Natural killer cell (primary cell): ENCODE measurements at places on chromosomes 4 and X. TPM values are rescaled to one million over a fixed set of nuclear protein-coding genes. Genes with fewer than 3 reads are reported as not detected.

GRCh38 chr4:5993876-5994811, 24.1 kb downstream of the C4orf50 start:
- no peak for DNase-seq
- no peaks in the 10 kb centered on the region for H3K27me3 ChIP-seq
- no peaks in the 10 kb centered on the region for H3K36me3 ChIP-seq
- H3K4me1 ChIP-seq, result no peaks in the 10 kb centered on the region

DNA sequence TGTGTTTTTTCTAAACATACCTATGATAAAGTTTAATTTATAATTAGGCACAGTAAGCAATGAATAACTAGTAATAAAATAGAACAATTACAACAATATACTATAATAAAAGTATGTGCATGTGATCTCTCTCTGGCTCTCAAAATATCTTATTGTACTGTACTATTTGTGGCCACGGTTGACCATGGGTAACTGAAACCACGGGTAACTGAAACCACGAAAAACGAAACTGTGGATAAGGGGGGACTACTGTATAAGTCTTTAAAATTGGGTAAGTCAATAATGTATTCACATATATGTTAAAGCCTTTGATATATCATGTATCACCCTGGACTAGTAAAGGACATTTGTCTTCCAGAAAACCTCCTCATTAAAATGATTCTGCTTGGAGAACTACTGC, 20.0 kb downstream of the TMEM154 start:
- no peak overlapping the region for H3K27ac ChIP-seq
- H3K36me3 ChIP-seq, result no peaks in the 10 kb centered on the region
- no peaks in the 10 kb centered on the region for H3K27me3 ChIP-seq
- no peak for DNase-seq

DNA sequence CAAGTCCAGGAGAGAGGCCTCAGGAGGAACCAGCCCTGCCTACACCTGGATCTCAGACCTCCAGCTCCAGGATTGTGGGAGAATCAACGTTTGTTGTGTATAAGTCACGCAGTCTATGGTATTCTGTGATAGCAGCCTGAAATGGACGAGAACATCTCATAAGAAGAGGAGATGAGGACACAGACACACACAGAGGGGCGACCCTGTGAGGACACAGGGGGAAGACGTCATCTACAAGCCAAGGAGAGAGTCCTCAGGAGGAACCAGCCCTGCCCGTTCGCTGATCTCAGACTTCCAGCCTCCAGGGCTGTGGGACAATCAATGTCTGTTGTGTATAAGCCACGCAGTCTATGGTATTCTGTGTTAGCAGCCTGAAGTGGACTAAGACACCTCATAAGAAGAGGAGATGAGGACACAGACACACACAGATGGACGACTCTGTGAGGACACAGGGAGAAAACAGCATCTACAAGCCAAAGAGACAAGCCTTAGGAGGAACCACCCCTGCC, 20.3 kb downstream of the P2RY8 start:
- no peak overlapping the region for H3K27ac ChIP-seq
- H3K4me1 ChIP-seq, result peaks cover 25% of the 10 kb centered on the region
- H3K27me3 ChIP-seq, result no peaks in the 10 kb centered on the region
- peaks cover 15% of the 10 kb centered on the region for H3K36me3 ChIP-seq

GRCh38 chr4:86522349-86522748, 71.8 kb upstream of the PTPN13 start:
- no peaks in the 10 kb centered on the region for H3K36me3 ChIP-seq
- DNase-seq, result no peak
- no peak overlapping the region for H3K27ac ChIP-seq
- H3K4me3 ChIP-seq, result no peak overlapping the region

GRCh38 chr4:186851291-186852072, 127.8 kb upstream of the FAT1 start:
- H3K36me3 ChIP-seq, result no peaks in the 10 kb centered on the region
- H3K27me3 ChIP-seq, result no peaks in the 10 kb centered on the region
- DNase-seq, result no peak
- no peak overlapping the region for H3K4me3 ChIP-seq
- H3K27ac ChIP-seq, result no peak overlapping the region
- no peaks in the 10 kb centered on the region for H3K4me1 ChIP-seq

- H3K36me3 ChIP-seq, result no peaks in the 10 kb centered on the region
- no peak overlapping the region for H3K4me3 ChIP-seq
- DNase-seq, result no peak
- H3K27me3 ChIP-seq, result no peaks in the 10 kb centered on the region
- no peaks in the 10 kb centered on the region for H3K4me1 ChIP-seq
These were observed 9.2 kb downstream of the MAMLD1 start for GRCh38 chrX:150372280-150372679.

- no peaks in the 10 kb centered on the region for H3K27me3 ChIP-seq
- DNase-seq, result peak; percentile 54
- no peak overlapping the region for H3K4me3 ChIP-seq
- no peak overlapping the region for H3K27ac ChIP-seq
- peaks cover 5% of the 10 kb centered on the region for H3K4me1 ChIP-seq
- H3K36me3 ChIP-seq, result no peaks in the 10 kb centered on the region
These were observed 6.8 kb upstream of the TCEANC start for GRCh38 chrX:13646154-13646549.

- no peak overlapping the region for H3K27ac ChIP-seq
- no peak overlapping the region for H3K4me3 ChIP-seq
- no peak for DNase-seq
- H3K4me1 ChIP-seq, result no peaks in the 10 kb centered on the region
- H3K36me3 ChIP-seq, result no peaks in the 10 kb centered on the region
- no peaks in the 10 kb centered on the region for H3K27me3 ChIP-seq
These were observed 32.4 kb downstream of the PALLD start for GRCh38 chr4:168529257-168529656.

DNA sequence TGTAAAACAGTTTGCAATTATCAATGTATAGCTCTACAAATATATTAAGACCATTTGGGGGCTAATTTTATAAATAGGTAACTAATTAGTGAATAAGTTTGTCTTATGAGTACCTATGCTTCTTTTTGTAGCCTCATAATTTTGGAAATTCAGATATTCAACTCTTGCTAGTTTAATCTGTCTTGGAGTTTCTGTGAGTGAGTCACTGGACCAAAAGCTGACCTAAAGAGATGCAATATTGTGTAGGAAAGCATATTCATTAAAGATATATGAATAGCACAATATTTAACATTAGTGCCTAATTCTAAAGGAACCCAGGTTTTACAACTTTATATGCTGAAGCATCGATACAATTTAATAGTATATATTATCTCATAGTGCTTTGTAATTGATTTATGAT, 161.3 kb upstream of the PCDH18 start:
- H3K4me3 ChIP-seq, result no peak overlapping the region
- no peaks in the 10 kb centered on the region for H3K27me3 ChIP-seq
- H3K27ac ChIP-seq, result no peak overlapping the region
- no peak for DNase-seq
- H3K4me1 ChIP-seq, result no peaks in the 10 kb centered on the region
- H3K36me3 ChIP-seq, result no peaks in the 10 kb centered on the region

GRCh38 chr4:156710365-156711192, 261.0 kb downstream of the PDGFC start:
- H3K4me3 ChIP-seq, result no peak overlapping the region
- H3K27ac ChIP-seq, result no peak overlapping the region
- H3K27me3 ChIP-seq, result no peaks in the 10 kb centered on the region
- no peak for DNase-seq
- no peaks in the 10 kb centered on the region for H3K36me3 ChIP-seq

DNA sequence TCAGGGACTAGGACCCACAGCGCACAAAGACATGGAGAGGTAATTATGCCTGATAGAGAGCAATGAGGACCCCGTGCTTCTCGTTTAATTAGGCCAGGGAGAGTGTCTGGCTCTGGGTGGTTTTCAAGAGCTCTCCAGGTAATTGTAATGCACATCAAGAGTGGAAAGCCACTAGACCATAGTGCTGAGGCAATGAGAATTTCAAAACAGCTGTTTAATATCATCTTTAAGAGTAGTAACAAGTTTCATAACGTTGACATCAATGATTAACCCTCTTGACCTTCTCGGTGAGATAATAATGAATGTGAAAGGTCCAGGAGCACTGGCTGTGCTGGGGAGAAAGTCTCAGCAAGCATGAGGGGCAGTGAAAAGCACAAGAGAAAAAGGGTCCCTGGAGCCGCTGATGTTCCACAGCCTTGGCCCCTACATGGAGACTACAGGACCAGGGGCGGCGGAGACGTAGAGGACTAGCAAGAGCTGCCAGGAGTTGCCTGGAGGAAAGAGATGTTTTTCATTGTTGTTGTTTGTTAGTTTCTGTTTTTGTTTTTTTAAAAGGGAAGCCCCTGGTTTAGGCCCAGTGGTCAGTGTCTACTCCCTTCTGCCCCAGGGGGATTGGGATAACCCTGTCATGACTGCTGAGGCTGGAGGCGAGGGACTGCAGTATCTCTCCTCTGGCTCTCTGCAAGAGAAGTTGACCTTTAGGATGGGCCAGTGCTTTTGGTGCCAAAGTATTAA, 14.8 kb upstream of the CXCR3 start:
- peaks cover 14% of the 10 kb centered on the region for H3K4me1 ChIP-seq
- no peaks in the 10 kb centered on the region for H3K27me3 ChIP-seq
- H3K36me3 ChIP-seq, result no peaks in the 10 kb centered on the region
- DNase-seq, result no peak
- H3K4me3 ChIP-seq, result no peak overlapping the region
- H3K27ac ChIP-seq, result no peak overlapping the region

DNA sequence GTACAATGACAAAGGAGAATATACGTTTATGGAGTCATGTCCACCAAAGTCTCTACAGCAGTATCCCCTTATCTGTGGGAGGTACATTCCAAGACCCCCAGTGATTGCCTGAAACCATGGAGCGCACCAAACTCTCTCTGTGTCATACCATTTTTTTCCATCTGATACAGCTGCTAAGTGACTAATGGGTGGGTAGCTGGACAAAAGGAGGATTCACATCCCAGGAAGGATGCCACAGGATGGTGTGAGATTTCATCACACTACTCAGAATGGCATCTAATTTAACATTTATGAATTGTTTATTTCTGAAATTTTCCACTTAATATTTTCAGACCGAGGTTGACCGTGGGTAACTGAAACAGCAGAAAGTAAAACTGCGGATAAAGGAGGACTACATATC, 49.8 kb upstream of the AGA start:
- no peaks in the 10 kb centered on the region for H3K4me1 ChIP-seq
- H3K27ac ChIP-seq, result no peak overlapping the region
- H3K27me3 ChIP-seq, result no peaks in the 10 kb centered on the region
- no peaks in the 10 kb centered on the region for H3K36me3 ChIP-seq
- H3K4me3 ChIP-seq, result no peak overlapping the region

GRCh38 chr4:17115583-17115982, 217.1 kb upstream of the LDB2 start:
- no peak for DNase-seq
- H3K27me3 ChIP-seq, result no peaks in the 10 kb centered on the region
- H3K27ac ChIP-seq, result no peak overlapping the region
- no peaks in the 10 kb centered on the region for H3K36me3 ChIP-seq

GRCh38 chr4:151674804-151675391, 85.9 kb downstream of the GATB start:
- H3K27me3 ChIP-seq, result no peaks in the 10 kb centered on the region
- no peak overlapping the region for H3K4me3 ChIP-seq
- no peak overlapping the region for H3K27ac ChIP-seq
- H3K4me1 ChIP-seq, result no peaks in the 10 kb centered on the region

- H3K36me3 ChIP-seq, result no peaks in the 10 kb centered on the region
- H3K4me3 ChIP-seq, result no peak overlapping the region
- peaks cover 36% of the 10 kb centered on the region for H3K4me1 ChIP-seq
- H3K27me3 ChIP-seq, result no peaks in the 10 kb centered on the region
- DNase-seq, result no peak
These were observed 92.1 kb downstream of the SH3KBP1 start for GRCh38 chrX:19795307-19795706.

GRCh38 chrX:16100673-16101072, 22.7 kb upstream of the GRPR start:
- no peak for DNase-seq
- H3K27me3 ChIP-seq, result no peaks in the 10 kb centered on the region
- no peaks in the 10 kb centered on the region for H3K4me1 ChIP-seq
- no peak overlapping the region for H3K4me3 ChIP-seq
- H3K27ac ChIP-seq, result no peak overlapping the region

DNA sequence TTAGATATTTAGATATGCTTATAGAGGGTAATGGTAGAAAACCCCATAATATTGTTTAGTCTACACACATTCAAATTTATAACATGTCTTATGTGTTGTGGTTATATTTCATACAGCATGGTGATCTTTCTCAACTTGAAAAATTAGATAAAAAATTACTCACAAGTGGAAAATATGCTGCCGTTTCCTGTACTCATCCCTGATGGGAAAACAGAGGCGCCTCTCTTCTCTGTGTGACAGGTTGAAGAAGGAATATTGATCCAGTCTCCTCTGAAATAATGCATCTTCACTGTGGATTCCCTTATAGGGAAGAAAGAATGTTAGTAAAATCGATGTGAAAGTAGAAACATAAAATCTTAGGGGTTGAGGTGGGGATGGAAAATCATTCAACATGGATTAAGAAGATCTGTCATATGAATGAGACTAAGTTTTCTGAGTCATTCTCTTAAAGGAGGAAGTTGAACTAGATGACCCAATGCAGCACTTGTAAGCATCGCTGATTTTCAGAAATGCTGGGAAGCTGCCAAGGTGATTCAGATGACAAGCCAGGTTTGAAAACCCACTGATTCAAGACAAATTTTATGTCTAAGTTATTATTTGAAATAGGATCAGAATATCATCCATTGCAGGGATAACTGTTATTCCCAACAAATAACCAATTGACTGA, 70.7 kb downstream of the ANKRD50 start:
- H3K27me3 ChIP-seq, result no peaks in the 10 kb centered on the region
- no peak overlapping the region for H3K27ac ChIP-seq
- H3K36me3 ChIP-seq, result no peaks in the 10 kb centered on the region
- no peak for DNase-seq
- H3K4me3 ChIP-seq, result no peak overlapping the region

GRCh38 chr4:121200795-121201472, 36.8 kb upstream of the TNIP3 start:
- no peaks in the 10 kb centered on the region for H3K36me3 ChIP-seq
- H3K27ac ChIP-seq, result peak overlapping the region; percentile 17
- DNase-seq, result peak; percentile 26
- H3K4me1 ChIP-seq, result peaks cover 9% of the 10 kb centered on the region

GRCh38 chrX:101395789-101396188, 5.0 kb downstream of the RPL36A start:
- no peak for DNase-seq
- no peak overlapping the region for H3K27ac ChIP-seq
- H3K4me1 ChIP-seq, result peaks cover 8% of the 10 kb centered on the region
- H3K4me3 ChIP-seq, result no peak overlapping the region
- H3K36me3 ChIP-seq, result peaks cover 10% of the 10 kb centered on the region
- no peaks in the 10 kb centered on the region for H3K27me3 ChIP-seq

The NCAPG gene
- 1.8 TPM for total RNA-seq

The NRK gene
- not detected for total RNA-seq

The SLC25A4 gene
- 7.5 TPM for total RNA-seq

The ATP1B4 gene
- not detected for total RNA-seq

The MTMR8 gene
- 7.9 TPM for total RNA-seq

The TMEM31 gene
- not detected for total RNA-seq

The ZNF157 gene
- total RNA-seq, result 0.35 TPM

The RPA4 gene
- total RNA-seq, result 0.99 TPM

The NEXMIF gene
- total RNA-seq, result 0.05 TPM

The WDFY3 gene
- 7.2 TPM for total RNA-seq

The CFP gene
- total RNA-seq, result 19.3 TPM

The S100G gene
- not detected for total RNA-seq

The AFP gene
- total RNA-seq, result not detected
